Stimulated activated CD4-positive, alpha-beta T cell treated with anti-CD3 and anti-CD28 coated beads, Interleukin-2, amount 100 ng/mL, for 4 hours (primary cell): ENCODE measurements at places on chromosomes 6 and 20.

DNA sequence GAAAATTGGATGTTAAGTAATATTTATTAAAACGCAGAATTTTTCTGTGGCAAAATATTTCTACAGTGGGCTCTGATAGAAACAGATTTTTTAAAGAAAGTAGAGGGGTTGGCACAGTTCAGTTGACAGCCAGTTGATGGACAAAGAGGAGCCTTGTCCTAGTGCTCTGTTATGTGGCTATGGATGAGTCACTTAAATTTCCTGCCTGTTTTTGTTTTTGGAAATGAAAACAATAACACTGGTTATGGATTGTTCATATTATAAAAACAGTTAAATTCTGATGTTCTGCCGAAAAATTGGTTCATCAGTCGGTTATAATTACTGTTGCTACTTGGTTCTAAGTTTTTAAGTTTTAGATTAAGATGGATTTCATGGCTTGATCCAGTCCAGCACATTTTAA, 42.8 kb downstream of the MYO6 start:
- DNase-seq = no peak

- no peak for DNase-seq
Observed at GRCh38 chr6:165858586-165858985, 195.5 kb upstream of the PDE10A start.

DNA sequence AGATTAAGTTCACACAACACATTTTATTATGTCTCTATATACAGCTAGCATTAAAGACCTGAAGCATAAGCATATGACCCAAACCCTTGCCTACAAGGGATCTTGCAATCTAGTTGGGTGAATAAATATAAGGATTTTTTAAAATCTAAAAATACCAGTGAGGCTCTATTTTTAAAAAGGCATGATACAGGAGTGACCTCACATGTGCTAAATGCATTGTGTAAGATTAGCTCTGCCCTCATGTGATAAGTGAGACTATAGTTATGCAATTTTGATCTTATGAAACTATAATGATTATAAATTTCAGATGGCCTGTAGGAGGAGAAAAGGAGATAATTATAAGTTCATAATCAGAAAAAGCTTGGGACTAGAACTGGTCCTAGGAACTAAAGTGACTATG, 451.0 kb upstream of the MAN1A1 start:
- no peak for DNase-seq

GRCh38 chr6:109436041-109436440, 4.4 kb downstream of the PPIL6 start:
- DNase-seq = no peak

GRCh38 chr6:39111280-39111679, 3.7 kb downstream of the SAYSD1 start:
- no peak for DNase-seq

DNA sequence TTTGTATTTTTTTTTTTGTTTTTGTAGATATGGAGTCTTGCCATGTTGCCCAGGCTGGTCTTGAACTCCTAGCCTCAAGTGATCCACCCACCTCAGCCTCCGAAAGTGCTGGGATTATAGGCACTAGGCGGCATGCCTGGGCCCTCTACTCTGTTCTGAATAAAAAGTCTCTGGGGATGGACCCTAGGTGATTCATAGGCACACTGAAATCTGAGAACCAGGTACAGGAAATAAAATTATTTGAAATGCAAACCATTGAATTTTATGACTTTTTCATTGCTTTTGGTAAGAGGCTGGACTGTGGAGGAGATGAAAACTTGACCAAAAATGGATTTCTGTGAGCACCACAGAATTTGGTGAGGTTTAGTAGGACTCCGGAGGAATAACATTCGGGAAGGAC, 117.5 kb downstream of the PRIM2 start:
- no peak for DNase-seq

GRCh38 chr6:113842165-113842564, 15.0 kb upstream of the MARCKS start:
- no peak for DNase-seq

GRCh38 chr20:25279403-25279802, 31.5 kb downstream of the PYGB start:
- DNase-seq = no peak

GRCh38 chr6:21753241-21754108, 159.9 kb downstream of the SOX4 start:
- DNase-seq = no peak

DNA sequence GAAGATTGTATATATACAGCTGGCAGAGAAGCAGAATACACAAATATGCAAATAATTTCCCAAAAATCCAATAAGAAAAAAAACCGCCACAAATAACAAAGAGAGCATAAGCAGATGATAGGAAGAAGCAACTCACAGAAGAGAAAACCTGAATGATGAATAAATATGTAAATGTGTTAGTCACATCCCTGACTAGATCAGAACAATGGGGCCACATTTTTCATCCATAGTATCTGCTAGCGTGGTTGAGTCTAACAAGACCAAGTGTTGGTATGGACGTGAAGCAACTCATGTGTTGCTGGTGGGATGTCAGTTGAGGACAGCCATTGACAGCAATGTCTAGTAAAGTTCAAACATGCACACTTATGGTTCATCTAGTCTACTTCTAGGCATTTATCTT, 3.9 kb upstream of the SLC22A3 start:
- DNase-seq = no peak

- no peak for DNase-seq
Observed at GRCh38 chr6:20669571-20670314, 135.5 kb downstream of the CDKAL1 start.
